ENCODE measurements at places on chromosomes 4 and X. TPM values are rescaled to one million over a fixed set of nuclear protein-coding genes. Genes with fewer than 3 reads are reported as not detected.

Gene PSAPL1
- not detected for total RNA-seq

Gene TMPRSS11A
- total RNA-seq: not detected

Gene ANK2
- 0.42 TPM for total RNA-seq

Gene TAF7L
- total RNA-seq: not detected

DNA sequence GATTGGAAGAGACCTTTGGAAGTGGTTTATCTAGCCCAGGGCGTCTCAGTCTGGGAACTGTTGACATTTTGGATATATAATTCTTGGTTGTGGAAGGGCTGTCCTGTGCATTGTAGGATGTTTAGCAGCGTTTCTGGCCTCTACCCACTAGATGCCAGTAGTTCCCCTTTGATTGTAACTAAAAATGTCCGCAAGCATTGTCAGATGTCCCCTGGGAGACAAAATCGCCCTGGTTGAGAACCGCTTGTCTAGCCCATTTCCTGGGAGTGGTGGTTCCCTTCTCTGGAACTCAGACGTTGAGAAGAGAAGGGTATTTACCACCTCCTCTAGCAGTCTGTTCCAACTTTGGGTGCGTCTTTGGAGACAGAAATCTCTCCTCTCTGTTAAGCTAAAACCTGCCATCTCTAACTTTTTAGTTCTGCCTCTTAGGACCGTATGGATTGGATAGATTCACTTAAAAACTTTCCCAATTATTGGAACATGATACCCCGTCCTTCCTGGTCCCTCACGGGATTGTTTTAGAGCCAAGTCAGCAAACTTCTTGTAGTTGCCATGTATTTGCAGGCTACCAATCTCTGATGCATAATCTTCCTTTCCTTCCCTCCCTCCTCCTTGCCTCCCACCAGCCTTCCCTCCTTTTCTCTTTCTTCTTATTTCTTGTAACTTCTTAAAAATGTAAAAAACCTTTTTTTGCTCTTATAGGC is 13.9 kb downstream of the TMEM165 start:
- no peak for DNase-seq

DNA sequence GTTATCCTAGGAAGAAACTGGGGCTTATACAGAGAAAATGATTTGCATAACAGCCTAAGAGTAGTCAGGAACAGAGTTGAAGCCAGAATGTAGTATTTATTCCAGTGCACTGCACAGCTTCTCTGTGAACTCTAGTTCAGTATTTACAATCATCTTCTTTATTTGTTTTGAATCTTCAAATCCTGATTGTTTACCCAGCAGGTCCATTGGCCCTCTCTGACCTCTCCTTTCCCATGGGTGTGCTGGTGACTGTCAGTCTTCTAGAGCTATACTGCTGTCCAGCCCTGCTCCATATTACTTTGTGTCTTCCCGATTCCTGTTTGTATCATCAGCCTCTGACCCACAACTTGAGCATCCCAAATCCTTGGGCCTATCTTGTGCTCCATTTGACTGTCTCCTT is 301.9 kb upstream of the HS3ST1 start:
- DNase-seq: no peak

DNA sequence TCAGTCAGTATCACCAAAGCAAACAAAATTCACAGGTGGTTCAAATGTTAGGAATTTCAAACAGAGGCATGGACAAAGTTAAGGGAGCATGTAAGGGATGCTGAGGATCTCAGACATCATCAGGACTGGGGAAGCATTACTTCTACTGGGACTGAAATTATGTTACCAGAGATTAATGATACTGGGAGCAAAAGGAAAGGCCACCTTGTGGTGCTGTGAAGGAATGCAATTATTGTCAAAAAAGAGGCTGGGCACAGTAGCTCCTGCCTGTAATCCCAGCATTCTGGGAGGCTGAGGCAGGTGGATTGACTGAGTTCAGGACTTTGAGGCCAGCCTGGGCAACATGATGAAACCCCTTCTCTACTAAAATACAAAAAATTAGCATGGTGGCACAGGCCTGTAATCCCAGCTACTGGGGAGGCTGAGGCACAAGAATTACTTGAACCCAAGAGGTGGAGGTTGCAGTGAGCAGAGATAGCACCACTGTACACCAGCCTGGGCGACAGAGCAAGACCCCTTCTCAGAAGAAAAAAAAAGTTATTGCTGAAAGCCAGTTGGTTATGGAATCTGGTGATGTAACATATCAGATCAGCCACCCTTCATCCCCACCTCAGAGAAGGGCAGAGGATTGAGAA is 954.3 kb downstream of the PCDH7 start:
- no peak for DNase-seq

- DNase-seq: no peak
Observed at GRCh38 chr4:6714954-6715353, 1.0 kb upstream of the BLOC1S4 start.

- DNase-seq: no peak
Observed at GRCh38 chrX:152861116-152861515, 30.3 kb downstream of the NSDHL start.

DNA sequence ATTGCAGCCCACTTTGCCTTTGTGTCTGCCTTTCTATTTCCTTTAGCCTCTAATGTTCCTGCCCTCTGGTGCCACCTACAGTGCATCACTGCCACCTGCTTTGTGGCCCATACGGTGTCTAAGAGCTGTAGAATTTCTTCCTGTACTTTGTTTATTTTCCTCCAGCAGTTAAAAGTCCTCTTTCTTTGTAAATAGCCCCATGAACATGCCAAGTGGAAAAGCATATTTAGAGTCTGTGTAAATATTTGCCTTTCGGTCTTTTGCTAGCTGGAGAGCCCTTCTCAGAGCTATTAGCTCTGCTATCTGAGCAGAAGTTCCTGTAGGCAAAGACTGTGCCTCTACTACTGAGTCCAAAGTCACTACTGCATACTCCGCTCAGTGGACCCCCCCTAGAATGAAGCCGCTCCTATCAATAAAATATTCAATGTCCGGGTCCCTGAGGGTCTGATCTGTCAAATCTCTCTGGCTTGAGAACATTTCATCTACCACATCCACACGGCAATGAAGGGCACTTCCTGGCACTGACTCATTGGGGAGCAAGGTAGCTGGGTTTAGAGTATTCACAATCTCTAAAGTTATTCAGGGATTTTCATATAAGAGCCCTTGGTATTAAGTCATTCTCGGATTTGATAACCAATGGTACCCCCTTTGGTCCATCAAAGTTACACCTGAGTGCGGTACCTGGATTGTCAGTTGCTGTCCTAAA is 36.3 kb downstream of the SULT1E1 start:
- DNase-seq: peak; percentile 69

DNA sequence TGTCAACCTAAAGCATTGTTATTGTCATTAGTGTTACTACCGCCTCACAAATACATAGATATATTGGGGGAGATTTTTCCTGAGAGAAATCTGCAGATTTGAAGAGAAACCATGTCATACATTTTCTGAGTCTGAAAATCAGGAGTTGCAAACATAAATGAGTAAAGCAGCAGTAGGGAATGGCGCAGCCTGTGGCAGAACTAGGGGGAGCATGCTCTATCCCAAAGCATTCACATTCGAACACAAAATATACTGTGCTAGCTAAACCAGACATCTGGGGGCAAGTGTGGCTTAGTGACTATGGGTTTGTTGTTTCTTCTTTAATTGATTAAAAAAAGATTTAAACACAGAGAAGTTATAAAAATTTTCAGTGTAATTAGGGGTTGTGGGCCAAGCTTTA is 83.2 kb downstream of the CPE start:
- no peak for DNase-seq

GRCh38 chr4:1210241-1210841 is 38.0 kb upstream of the SPON2 start:
- no peak for DNase-seq

- DNase-seq: no peak
Observed at GRCh38 chr4:7839856-7840255, 99.8 kb downstream of the AFAP1 start.

GRCh38 chr4:189090174-189090814 is 850.4 kb upstream of the FRG1 start:
- no peak for DNase-seq

- no peak for DNase-seq
Observed at GRCh38 chrX:34654696-34655490, 2.2 kb downstream of the TMEM47 start.

GRCh38 chr4:8829584-8829983 is 42.1 kb downstream of the HMX1 start:
- no peak for DNase-seq
